ENCODE measurements at places on chromosomes 7 and 10.

- H3K4me3 ChIP-seq = no peak overlapping the region
- DNase-seq = no peak
- no peaks in the 10 kb centered on the region for H3K27me3 ChIP-seq
- no peak overlapping the region for H3K27ac ChIP-seq
- peaks cover 2% of the 10 kb centered on the region for H3K4me1 ChIP-seq
These were observed 184.8 kb upstream of the PDE1C start for GRCh38 chr7:32255036-32255435.

DNA sequence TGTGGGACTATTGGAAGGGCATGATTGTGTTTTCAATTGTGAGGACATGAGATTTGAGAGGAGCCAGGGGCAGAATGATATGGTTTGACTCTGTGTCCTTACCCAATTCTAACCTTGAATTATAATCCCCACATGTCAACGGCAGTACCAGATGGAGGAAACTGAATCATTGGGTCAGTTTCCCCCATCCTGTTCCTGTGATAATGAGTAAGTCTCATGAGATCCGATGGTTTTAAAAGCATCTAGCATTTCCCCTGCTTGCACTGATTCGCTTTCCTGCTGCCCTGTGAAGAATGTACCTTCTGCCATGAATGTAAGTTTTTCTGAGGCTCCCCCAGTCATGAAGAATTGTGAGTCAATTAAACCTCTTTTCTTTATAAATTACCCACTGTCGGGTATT is 1367.1 kb downstream of the XPNPEP1 start:
- no peaks in the 10 kb centered on the region for H3K4me1 ChIP-seq
- no peaks in the 10 kb centered on the region for H3K36me3 ChIP-seq
- H3K4me3 ChIP-seq = no peak overlapping the region
- H3K27me3 ChIP-seq = no peaks in the 10 kb centered on the region
- no peak for DNase-seq

GRCh38 chr10:82653244-82654155 is 778.5 kb downstream of the NRG3 start:
- peaks cover 9% of the 10 kb centered on the region for H3K4me1 ChIP-seq
- no peak overlapping the region for H3K27ac ChIP-seq
- no peaks in the 10 kb centered on the region for H3K36me3 ChIP-seq

DNA sequence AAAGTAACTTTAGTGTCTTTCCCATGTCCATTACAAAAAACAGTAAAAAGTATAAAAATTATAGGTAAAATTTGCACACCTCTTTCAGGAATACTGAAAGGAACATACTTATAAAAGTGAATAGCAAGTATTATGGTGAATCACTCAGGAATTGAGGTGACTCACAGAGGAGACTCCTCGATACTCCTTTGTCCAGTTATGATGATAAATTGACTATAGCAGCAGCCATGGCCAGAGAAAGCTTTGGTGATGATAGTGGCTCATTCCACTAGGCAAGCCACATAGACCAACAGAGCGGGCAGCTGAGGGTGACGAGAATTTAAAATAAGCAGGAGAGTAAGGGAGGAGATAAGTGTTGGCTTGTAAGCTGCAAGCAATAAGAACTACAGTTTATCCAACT is 1231.1 kb upstream of the CELF2 start:
- H3K36me3 ChIP-seq = no peaks in the 10 kb centered on the region
- peaks cover 9% of the 10 kb centered on the region for H3K4me1 ChIP-seq
- no peak for DNase-seq
- H3K27me3 ChIP-seq = no peaks in the 10 kb centered on the region
- H3K4me3 ChIP-seq = no peak overlapping the region
- H3K27ac ChIP-seq = no peak overlapping the region

GRCh38 chr7:21044384-21044783 is 257.7 kb upstream of the SP8 start:
- H3K27ac ChIP-seq = no peak overlapping the region
- no peak overlapping the region for H3K4me3 ChIP-seq
- H3K36me3 ChIP-seq = no peaks in the 10 kb centered on the region

GRCh38 chr7:157276731-157277562 is 59.9 kb upstream of the DNAJB6 start:
- peaks cover 2% of the 10 kb centered on the region for H3K4me1 ChIP-seq
- H3K27ac ChIP-seq = no peak overlapping the region
- no peaks in the 10 kb centered on the region for H3K36me3 ChIP-seq
- no peak for DNase-seq

DNA sequence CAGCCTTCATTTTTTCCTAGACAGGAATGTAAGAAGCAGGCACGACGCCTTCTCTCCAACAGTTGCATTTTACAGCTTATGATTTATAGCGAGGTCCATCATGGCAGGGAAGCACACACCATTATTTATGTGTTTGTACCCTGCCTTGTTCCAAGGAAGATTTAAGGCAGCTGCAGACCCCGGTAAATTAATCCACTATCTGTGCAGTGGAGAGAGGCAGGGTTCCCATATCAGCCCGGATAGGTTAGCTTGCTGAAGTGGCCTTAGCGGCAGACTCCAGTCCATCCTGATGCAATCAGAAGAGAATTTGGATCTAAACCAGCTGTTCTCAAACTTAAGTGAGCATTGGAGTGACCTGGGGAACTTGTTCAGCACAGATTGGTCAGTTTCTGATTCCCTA is 359.4 kb downstream of the GALNT17 start:
- H3K4me3 ChIP-seq = no peak overlapping the region
- H3K36me3 ChIP-seq = no peaks in the 10 kb centered on the region
- H3K27ac ChIP-seq = no peak overlapping the region
- no peaks in the 10 kb centered on the region for H3K27me3 ChIP-seq
- no peak for DNase-seq
- no peaks in the 10 kb centered on the region for H3K4me1 ChIP-seq

GRCh38 chr7:139153832-139154231 is 44.3 kb upstream of the ZC3HAV1 start:
- no peak overlapping the region for H3K4me3 ChIP-seq
- no peaks in the 10 kb centered on the region for H3K36me3 ChIP-seq
- H3K27me3 ChIP-seq = no peaks in the 10 kb centered on the region
- H3K4me1 ChIP-seq = no peaks in the 10 kb centered on the region
- DNase-seq = no peak
- H3K27ac ChIP-seq = no peak overlapping the region

DNA sequence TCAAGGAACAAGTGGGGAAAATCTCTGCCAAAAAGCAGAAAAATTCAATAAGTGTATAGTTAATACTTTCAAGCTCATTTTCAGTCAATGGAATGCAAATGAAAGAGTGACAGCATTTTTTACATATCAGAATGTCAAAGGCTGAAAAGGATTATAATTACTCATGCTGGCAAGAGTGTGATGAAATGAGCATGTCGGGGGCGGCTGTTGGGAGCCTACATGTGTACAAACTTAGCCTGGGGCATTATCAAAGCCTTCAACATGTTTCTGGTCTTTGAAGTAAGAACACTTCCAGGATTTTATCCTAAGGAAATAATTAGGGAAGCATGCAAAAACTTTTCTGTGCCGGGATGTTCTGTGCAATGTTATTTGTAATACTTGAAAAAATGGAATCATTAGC is 221.7 kb upstream of the LYZL1 start:
- no peak overlapping the region for H3K27ac ChIP-seq
- DNase-seq = no peak
- no peaks in the 10 kb centered on the region for H3K27me3 ChIP-seq
- peaks cover 5% of the 10 kb centered on the region for H3K4me1 ChIP-seq
- H3K36me3 ChIP-seq = no peaks in the 10 kb centered on the region

GRCh38 chr10:9262770-9263169 is 1208.3 kb downstream of the GATA3 start:
- H3K4me3 ChIP-seq = no peak overlapping the region
- DNase-seq = no peak
- H3K4me1 ChIP-seq = no peaks in the 10 kb centered on the region
- H3K27ac ChIP-seq = no peak overlapping the region

- H3K4me3 ChIP-seq = peak within 1 kb of the TSS; percentile 28
- H3K4me1 ChIP-seq = peaks cover 2% of the 10 kb centered on the region
- H3K36me3 ChIP-seq = no peaks in the 10 kb centered on the region
- no peaks in the 10 kb centered on the region for H3K27me3 ChIP-seq
These were observed at the start of gene IFIT1 for GRCh38 chr10:89391907-89392756. Gene IFIT1 (plus strand): TSS chr10:89392623. CDS start chr10:89392713, 90 bp downstream.

- H3K4me1 ChIP-seq = peaks cover 9% of the 10 kb centered on the region
- DNase-seq = no peak
- peak overlapping the region; percentile 16 for H3K27ac ChIP-seq
- no peak overlapping the region for H3K4me3 ChIP-seq
These were observed 80.5 kb upstream of the LRGUK start for GRCh38 chr7:134046594-134047128.

All from H1 (cell line).